NCI-H446 (cell line): ENCODE measurements at places on chromosomes 13 and 19.

GRCh38 chr19:29170554-29170953, 42.4 kb downstream of the UQCRFS1 start:
- no peak for DNase-seq

- DNase-seq: peak; percentile 3
Measured at GRCh38 chr13:97849305-97849704, 104.2 kb upstream of the IPO5 start.

DNA sequence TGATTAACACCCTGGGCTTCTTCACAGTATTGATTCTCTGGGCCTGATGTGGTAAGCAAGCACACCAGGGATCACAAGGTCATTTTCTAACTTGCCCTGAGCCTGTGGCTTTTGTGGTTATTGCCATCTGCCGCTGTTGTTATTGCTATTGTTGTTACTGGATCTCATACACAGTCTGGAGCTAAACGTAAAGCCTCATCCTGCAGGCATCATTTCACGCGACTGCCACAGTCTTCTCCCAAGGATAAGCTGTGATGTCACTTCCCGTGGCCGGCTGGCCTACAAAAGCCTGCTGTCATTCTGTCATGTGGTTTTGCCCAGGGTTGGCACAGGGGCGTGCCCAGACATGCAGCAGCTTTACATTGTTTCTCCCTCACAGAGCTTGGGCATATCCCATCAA, 154.0 kb upstream of the GPR12 start:
- no peak for DNase-seq

GRCh38 chr19:46113726-46114125, 10.8 kb downstream of the IGFL3 start:
- no peak for DNase-seq

GRCh38 chr19:13623716-13624710, 117.7 kb upstream of the CACNA1A start:
- no peak for DNase-seq

DNA sequence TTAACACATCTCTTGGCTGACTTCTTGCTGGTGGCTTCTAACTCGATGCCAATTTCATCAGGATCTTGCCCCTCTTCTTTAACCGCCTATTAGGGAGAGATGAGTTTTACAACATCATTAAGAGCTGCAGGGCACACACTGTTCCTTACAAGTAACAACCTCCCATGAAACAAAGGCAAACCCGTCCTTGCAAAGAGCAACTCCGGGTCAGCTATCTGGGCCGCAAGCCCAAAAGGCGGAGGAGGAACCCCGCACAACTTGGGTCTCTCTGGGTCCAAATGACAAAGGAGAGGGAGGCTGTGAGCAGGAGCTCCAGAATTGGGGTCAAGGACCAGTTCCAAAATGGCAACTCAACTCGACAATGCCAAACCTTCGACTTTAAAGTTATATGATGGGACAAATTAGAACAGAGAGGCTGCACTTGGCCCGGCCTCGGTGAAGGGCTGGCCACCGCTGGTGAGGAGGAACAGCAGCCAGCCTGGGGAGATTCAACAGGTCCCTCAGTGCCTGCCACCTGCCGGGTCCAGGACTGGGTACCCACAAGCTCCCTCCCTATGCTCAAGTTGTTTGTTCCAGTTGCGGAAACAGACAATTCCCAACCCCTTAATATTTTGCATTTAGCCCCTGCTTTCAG, 1.1 kb downstream of the SAFB2 start:
- DNase-seq: no peak

- no peak for DNase-seq
Measured at GRCh38 chr13:110832205-110832479, 82.7 kb downstream of the ANKRD10 start.

DNA sequence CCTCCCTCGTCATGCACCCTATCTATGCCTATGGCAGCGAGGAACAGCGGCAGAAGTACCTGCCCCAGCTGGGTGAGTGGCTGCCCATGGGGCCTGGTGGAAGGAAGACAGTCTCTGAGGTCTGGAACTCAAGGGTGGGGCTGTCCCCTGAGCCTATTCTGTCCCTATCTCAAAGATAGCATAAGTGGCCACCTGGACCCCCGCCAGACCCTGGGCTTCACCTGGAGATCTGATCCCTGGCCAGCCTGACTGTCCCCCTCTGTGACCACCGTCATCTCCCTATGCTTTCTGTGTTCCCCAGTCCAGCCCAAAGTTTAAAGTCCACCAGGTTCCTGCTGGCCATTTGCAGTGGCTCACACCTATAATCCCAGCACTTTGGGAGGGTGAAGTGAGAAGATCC, 2.6 kb downstream of the GCDH start:
- no peak for DNase-seq

DNA sequence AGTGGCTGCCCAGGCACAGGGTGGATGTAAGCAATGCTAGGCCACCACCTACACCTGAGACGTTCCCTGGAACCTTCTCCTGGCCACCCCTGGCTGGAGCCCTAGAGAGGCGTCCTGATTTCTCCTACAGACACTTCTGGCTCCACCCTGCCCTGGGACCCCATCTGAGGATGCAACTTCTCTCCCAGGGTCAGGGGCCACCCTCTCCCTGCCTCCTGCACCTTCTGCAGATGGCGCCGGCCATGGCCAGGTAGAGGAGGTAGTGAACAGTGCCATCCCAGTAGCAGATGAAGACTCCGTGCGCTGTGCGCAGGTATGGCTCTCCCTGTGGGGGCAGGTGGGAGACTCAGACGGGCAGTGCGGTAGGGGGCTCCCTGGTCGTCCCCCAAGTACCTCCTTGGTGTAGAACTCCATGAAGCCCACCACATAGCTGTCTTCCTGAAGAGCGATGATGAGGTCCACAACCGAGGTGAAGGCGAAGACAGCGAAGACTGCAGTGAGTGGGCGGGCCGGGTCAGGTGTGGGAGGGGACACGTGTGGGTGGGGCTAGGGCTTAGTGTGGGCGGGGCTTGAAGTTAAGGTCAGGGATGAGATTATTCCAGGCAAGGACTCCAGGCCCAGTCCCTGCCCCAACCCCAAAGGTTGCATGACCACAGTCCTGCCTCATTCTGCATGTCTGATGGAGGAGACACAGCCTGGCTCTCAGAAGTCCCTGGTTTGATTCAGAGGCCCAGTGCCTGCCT, 3.0 kb downstream of the TM6SF2 start:
- DNase-seq: no peak

DNA sequence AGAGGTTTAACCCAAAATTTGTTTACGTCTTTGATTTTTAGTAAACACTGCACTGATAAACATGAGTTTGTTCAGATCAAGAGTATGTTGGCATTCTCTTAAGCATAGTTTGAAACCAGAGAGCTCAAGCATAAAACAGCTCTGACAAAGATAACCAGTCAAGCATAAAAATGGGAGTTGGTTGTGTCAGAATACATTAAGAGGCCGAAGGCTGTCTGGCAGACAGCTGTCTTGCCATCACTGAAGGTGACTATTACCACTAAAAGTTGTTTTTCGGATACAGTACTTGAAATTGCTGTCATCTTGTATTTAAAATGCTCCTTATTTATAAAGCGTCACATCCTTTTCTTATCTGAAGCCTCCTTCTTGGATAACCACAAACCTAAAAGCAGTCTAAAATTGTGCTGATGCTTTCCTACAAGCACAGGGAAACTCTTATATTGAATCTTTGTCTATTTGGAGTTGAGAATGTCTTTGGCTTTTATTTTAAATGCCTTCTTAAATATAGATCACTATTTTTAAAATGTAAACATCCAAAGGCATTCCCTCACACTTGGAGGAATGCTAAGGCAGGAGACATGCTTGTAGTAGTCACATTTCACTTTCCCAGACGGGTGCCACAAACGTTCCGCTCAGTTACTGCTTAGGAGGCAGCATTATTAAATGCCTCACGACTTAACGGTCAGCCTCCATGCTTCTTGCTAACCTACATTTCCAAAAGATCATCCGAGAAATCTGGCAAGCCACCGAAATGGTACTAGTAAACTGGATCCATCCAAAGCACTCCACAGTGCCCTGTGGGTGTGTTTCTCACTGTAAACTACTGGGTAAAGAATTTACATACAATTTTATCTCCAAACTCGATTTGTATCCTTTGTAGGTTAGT, 1.5 kb downstream of the SMAD9 start:
- no peak for DNase-seq

DNA sequence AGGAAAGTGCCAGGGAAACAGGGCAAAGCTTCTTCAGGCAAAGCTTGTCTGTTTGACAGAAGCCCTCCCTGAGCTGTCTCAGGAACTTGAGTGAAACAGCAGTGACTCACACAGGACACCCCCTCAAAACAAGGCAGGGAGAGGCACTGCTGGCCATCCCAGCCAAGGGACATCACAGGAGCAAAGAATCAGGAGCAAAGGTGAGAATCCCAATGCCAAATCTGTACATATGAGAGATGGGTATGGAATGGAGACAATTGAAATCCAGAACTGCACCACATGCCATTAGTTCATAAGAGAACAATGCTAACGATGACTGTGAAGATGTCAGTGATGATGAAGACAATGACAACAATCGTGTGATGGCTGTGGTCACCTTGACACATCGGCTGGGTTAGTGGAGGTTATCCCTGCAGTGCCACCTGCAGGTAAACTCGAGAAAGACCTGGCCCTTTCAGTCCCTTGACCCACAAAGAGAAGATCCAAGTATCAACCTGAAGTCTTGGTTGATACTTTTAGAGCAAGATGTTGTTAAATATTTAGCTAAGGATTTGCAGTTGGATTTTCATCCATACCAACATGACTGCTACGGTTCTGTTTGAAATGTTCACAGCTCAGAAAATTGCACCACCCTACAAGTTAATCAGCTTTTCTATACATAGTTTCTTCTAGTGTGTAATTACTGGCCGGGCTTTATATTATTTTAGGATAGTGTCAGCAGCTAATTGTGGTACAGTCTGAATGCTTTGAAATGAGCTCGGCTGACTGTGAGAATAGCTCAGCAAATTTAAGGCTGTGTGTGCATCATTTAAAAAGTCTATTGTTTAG, 42.0 kb upstream of the IPO5 start:
- peak; percentile 21 for DNase-seq

- DNase-seq: no peak
Measured at GRCh38 chr19:3914199-3914598, 18.7 kb upstream of the NMRK2 start.

GRCh38 chr19:10797541-10798256, 38.3 kb downstream of the TMED1 start:
- DNase-seq: no peak

- no peak for DNase-seq
Measured at GRCh38 chr13:20696073-20696472, 7.4 kb upstream of the IL17D start.

DNA sequence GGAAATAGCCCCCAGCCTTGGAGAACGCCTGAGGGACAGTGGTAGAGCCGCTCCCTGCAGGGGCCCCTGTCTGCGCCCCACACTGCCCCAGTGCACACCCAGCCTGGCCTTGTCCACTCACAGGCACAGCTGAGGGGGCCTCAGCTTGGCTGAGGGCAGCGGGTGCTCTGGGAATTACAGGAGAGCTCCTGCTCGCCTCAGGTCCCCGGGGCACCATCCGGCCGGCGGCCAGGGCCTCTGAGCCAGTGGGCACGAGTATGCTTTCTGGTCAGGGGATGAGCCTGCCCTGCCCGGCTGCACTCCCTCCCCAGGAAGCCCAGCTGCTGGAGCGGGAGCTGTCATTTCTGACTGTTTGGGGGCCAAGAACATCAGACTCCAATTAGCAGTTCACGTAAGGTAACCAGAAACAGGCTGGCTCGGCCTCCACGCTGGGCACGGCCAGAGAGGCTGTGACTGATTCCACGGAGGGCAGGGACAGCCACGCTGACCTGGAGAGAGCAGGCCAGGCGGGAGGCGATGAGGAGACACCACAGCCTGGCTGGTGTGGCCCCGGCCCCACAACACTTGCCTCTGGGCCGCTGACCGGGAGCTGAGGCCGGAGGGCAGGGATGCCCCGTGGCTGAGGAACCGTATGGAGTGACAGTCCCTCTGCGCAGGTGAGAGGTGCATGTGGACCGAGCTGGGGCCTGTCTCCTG, 15.4 kb downstream of the CEBPG start:
- DNase-seq: no peak

DNA sequence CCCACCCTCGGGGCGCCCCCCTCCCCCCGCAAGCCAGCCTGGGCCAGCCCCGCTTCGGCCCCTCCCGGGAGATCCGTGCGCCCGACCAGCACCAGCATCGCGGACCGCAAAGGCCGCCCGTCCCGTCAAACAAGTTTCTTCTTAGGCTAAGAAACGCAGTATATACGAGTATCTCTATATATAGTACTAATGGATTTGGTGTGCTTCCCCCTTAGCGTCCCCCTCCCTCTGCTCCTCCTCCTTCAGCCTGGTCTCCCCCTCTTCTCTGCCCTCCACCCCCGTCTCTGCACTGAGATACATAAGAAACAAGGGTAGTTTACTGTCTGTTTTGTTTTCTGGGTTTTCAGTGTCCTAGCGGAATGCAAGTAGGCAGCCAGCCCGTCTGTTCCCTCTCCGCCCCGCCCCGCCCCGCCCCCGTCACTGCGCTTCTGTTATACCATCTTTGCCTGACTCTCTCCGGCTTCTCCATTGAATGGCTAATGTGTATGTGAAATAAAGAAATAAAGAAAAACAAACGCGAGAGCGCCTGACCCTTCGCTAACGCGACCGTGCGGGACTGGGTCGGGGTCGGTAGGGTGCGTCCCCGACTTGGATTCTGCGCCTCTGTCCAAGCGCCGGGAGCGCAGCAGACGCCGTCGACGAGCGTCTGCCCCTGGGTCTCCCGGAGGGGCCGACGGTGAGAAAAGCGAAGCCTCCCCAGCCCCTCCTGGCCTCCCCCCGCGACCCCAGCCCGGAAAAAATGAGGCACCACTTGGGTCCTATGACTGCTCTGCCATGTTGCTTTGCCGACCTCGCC, 4.2 kb downstream of the LYL1 start:
- no peak for DNase-seq
